Effector memory CD4-positive, alpha-beta T cell (primary cell): ENCODE measurements at places on chromosomes 7 and 10.

DNA sequence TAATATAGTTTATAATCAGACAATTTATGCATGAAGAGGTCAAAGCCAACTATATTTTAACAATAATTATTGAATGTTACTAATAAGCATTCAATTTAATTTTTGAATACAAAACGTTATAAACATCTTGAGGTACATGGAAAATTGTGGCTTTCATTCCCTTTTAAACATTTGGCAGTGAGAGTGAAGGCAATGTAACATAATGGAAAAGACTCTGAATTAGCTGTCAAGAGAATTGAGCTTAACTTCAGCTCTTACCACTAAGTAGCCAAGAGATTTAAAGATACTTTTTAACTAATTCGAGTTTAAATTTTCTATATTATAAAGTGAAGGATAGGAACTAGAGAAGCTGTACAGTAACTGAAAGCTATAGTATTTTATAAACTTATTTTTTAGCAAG lies 98.6 kb downstream of the SEMA3A start:
- H3K27ac ChIP-seq, result no peak overlapping the region
- H3K36me3 ChIP-seq, result no peaks in the 10 kb centered on the region
- no peak for DNase-seq
- H3K4me1 ChIP-seq, result no peaks in the 10 kb centered on the region
- no peak overlapping the region for H3K4me3 ChIP-seq

- no peaks in the 10 kb centered on the region for H3K27me3 ChIP-seq
- no peaks in the 10 kb centered on the region for H3K4me1 ChIP-seq
- H3K36me3 ChIP-seq, result no peaks in the 10 kb centered on the region
- no peak for DNase-seq
These were observed 135.0 kb downstream of the GATA3 start for GRCh38 chr10:8189458-8189857.

DNA sequence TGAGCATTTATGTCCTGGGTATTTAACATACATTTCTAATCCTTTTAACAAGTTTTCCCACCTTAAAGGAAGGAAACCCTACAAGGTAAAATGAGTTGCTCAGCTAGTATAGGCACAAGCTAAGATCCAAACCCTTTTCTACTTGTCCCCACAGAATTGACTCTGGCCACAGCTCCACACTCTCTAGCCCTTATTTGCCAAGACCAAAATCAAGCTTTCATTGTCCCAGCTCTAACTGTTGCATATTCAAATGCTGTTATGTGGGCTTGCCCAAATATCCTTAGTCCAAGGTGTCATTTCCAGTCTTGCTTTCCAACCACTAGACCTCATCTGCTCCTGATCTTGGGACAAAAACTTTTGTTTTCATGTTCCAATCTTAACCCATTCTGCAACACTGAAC lies 31.3 kb upstream of the LSM8 start:
- no peak overlapping the region for H3K27ac ChIP-seq
- H3K36me3 ChIP-seq, result no peaks in the 10 kb centered on the region
- no peak overlapping the region for H3K4me3 ChIP-seq
- no peak for DNase-seq

DNA sequence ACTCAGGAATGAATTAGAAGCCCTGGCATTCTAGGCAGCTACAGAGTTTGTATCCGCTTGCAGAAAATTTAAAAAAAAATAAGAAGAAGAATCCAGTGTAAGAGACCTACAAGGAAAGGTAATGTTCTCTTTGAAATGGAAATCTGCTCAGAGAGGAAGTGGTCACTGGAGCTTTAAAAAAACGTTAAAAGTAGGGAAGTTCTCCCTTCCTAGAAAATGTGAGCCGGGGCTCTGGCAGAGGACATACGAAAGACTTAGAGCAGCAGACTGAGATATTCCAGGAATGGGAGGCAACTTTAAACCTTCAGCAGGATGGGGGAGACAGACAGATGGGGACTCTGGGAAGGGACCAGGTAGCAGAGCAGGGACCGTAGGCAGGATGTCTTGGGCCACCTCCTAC lies 149.4 kb upstream of the NPS start:
- no peaks in the 10 kb centered on the region for H3K27me3 ChIP-seq
- no peak for DNase-seq
- H3K4me1 ChIP-seq, result no peaks in the 10 kb centered on the region
- no peak overlapping the region for H3K4me3 ChIP-seq
- no peaks in the 10 kb centered on the region for H3K36me3 ChIP-seq
- no peak overlapping the region for H3K27ac ChIP-seq

GRCh38 chr10:70324339-70324861 lies 40.6 kb upstream of the NPFFR1 start:
- DNase-seq, result no peak
- no peak overlapping the region for H3K4me3 ChIP-seq
- H3K27ac ChIP-seq, result no peak overlapping the region
- H3K27me3 ChIP-seq, result no peaks in the 10 kb centered on the region
- H3K4me1 ChIP-seq, result no peaks in the 10 kb centered on the region
- H3K36me3 ChIP-seq, result no peaks in the 10 kb centered on the region

- no peaks in the 10 kb centered on the region for H3K36me3 ChIP-seq
- H3K4me3 ChIP-seq, result no peak overlapping the region
- DNase-seq, result no peak
- no peak overlapping the region for H3K27ac ChIP-seq
- H3K27me3 ChIP-seq, result no peaks in the 10 kb centered on the region
These were observed 48.5 kb upstream of the SHTN1 start for GRCh38 chr10:117053482-117053881.

- H3K4me3 ChIP-seq, result no peak overlapping the region
These were observed 568.8 kb downstream of the HTR7 start for GRCh38 chr10:90289037-90289436.

GRCh38 chr7:53398566-53398965 lies 363.1 kb downstream of the POM121L12 start:
- no peak overlapping the region for H3K4me3 ChIP-seq
- H3K27me3 ChIP-seq, result no peaks in the 10 kb centered on the region
- H3K36me3 ChIP-seq, result no peaks in the 10 kb centered on the region
- no peak overlapping the region for H3K27ac ChIP-seq

DNA sequence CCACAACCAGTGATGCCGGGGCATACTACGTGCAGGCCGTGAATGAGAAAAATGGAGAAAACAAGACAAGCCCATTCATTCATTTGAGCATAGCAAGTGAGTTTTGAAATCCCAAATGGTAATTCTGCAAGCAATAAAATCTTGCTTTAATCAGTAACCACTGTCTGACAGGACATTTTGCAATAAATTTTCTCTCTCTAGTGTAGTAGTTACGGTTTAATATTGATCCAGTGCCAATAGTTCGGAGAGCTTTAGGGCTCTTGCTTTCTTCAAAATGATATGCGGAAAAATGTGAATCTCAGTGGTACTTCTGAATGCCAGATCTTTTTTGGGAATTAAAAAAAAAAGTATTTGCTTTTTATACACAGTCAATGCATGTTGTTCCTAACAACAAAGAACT lies 520.4 kb downstream of the SDK1 start:
- H3K27ac ChIP-seq, result no peak overlapping the region
- no peak for DNase-seq
- no peaks in the 10 kb centered on the region for H3K4me1 ChIP-seq
- no peaks in the 10 kb centered on the region for H3K27me3 ChIP-seq
